Breast epithelium (tissue), 4 donors: ENCODE measurements at places on chromosomes 1 and 21.
A peak's percentile ranks its signal among the peaks of the same experiment; 100 is the strongest.

DNA sequence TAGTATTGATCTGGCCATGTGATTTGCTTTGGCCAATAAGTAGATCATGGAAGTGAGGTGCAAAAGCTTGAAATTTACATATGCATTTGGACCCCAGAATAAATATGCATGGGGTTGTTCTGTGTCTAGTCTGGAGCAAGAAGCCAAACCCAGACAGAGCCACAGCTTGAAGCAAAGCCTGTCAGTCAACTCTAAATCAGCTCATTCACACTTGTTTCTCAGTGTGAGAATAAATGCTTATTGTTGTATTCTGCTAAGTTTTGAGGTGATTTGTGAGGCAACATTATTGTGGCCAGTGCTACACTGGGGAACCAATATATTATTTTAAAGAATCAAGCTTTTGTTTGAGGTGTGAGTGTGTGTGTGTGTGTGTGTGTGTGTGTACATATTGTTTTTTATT is 12.2 kb upstream of the PGLYRP3 start:
- no peak overlapping the region for H3K4me3 ChIP-seq
- no peaks in the 10 kb centered on the region for H3K36me3 ChIP-seq
- H3K27ac ChIP-seq, result no peak overlapping the region
- H3K27me3 ChIP-seq, result no peaks in the 10 kb centered on the region

DNA sequence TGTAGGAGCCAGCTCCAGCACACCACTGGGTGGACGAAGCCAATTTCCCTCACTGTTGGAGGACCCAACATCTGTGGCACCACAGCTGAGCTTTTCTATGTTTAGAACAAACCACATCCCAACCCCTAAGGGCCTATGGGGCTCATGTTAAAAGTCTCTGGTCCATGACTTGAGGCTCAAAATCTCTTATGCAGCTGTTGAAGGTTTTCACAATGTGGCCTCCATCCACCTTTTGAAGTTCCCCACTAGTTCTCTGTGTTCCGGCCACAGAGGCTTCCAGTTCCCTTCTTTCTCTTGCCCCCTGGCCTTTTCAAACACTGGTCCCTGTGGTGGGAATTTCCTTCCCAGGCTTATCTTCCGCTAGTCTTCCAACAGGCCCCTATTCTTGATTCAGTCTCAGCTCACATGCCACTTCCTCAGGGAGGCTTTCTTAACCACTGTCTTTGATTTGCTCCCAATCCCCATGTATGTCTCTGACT is 3.9 kb upstream of the IFNLR1 start:
- no peaks in the 10 kb centered on the region for H3K27me3 ChIP-seq
- H3K27ac ChIP-seq, result no peak overlapping the region
- H3K4me3 ChIP-seq, result no peak overlapping the region
- no peaks in the 10 kb centered on the region for H3K4me1 ChIP-seq
- no peaks in the 10 kb centered on the region for H3K36me3 ChIP-seq
- DNase-seq, result no peak

DNA sequence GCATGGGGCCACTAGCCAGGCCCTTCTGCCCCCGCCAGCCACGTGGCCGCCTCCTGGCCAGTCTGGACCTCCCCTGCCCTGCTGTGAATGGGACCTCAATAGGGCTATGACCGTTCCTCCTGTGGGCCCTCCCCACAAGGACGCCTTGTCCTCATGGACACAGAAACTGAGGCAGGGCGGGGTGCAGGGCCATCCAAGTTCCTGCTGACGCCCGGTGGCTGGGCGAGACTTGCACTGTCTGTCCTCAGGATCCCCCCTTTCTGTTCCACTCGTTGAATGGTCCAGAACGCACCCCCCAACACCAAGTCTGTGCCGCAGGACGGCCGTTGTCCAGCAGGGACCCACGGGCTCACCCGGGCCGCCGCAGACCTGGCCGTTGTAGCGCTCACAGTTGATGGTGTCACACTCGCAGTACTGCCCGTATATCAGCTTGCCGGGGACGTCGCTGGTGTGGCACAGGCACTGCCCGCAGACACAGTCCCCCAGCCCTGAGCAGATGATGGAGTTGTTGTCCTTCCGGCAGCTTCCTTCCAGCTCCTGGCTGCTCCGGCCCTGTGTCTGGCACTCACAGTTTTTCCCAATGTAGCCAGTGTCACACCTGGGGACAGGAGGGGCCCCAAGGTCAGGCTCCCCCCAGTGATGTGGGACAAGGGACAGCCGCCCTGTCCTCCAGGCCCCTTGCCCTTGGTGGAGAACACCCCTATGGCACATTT is 16.3 kb upstream of the PTTG1IP start:
- no peaks in the 10 kb centered on the region for H3K4me1 ChIP-seq
- H3K27ac ChIP-seq, result no peak overlapping the region
- H3K27me3 ChIP-seq, result peaks cover 3% of the 10 kb centered on the region
- H3K4me3 ChIP-seq, result no peak overlapping the region
- DNase-seq, result no peak

DNA sequence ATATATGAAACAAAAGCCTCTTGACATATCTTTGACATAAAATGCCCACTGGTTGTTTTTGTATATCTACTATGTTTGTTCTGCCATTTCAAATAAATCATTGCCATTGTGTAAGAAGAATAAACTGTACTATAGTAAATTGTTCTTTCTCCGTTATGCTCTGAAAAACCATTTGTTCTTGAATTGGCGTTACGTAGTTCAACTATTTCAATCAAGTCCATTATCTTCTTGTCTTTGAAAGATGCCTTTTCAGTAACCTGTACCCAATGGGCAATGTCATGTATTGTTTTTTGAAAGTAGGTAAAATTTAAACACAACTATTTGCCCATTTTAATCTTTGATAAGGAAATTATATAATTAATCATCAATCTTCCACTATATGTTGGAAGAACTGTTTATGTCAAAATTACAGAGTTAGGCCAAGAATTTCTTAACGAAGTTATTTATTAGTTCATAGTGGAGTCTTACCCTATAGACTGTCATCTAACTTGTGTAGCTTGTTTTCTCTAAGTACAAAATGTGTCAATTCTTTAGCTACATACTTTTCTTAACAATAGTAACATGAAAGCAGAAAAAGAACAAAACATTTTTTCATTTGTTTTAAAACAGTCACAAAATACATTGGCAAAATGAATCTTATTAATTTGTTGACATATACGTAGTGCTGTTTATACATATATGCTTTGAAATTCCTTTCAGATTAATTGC is 294.8 kb downstream of the PTPRC start:
- no peaks in the 10 kb centered on the region for H3K27me3 ChIP-seq
- no peaks in the 10 kb centered on the region for H3K36me3 ChIP-seq
- H3K4me3 ChIP-seq, result no peak overlapping the region
- no peaks in the 10 kb centered on the region for H3K4me1 ChIP-seq
- no peak for DNase-seq

- no peak overlapping the region for H3K4me3 ChIP-seq
These were observed 26.4 kb upstream of the ROR1 start for GRCh38 chr1:63747445-63747844.

DNA sequence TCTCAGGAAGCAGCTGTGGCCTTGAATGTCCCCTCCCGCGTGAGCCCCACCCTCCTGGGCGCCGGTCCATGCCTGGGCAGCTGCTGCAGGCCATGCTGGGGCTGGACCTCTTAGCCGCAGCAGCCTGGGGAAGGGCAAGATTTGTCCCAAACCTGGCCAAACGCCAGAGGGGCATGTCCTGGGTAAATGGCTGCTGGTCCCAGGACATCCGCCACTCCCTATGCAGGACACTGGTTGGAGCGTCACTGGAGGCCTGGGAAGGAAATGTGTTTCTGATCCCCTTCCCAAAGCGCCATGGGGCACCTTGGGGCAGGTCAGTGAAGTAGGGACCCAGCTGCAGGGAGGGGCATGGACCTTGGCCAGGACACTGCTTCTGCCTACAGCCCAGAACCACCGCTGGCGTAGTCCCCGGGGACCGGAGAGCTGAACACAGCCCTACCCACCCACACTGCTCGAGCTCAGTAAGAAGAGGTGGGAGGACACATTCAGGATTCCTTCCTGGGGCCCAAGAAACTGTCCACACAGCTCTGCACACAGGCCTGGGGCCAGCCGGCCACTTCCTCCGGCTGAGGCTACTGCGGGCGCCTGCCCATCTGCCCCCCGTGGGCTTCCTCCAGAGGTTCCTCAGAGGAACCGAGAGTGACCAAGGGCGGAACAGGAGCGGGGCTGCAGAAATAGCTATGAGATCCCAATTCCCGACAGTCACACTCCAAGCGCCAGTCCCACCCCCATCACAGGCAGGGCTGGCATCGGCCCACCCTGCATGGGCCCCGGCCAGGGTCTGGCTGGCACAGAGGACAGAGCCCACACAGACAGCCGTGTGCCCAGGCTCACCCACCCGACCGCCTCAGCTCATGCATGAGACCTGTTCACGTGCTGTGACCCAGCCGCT is 10.8 kb upstream of the PLEKHG5 start:
- H3K36me3 ChIP-seq, result no peaks in the 10 kb centered on the region
- H3K27ac ChIP-seq, result peak overlapping the region; percentile 38
- H3K27me3 ChIP-seq, result no peaks in the 10 kb centered on the region
- H3K4me3 ChIP-seq, result no peak overlapping the region

- no peaks in the 10 kb centered on the region for H3K27me3 ChIP-seq
- H3K27ac ChIP-seq, result no peak overlapping the region
- no peak overlapping the region for H3K4me3 ChIP-seq
- no peaks in the 10 kb centered on the region for H3K4me1 ChIP-seq
- H3K36me3 ChIP-seq, result no peaks in the 10 kb centered on the region
- DNase-seq, result no peak
These were observed 121.5 kb downstream of the SIM2 start for GRCh38 chr21:36820176-36821031.

GRCh38 chr1:91278754-91279153 is 125.9 kb downstream of the HFM1 start:
- no peak overlapping the region for H3K27ac ChIP-seq
- H3K36me3 ChIP-seq, result no peaks in the 10 kb centered on the region
- no peaks in the 10 kb centered on the region for H3K27me3 ChIP-seq
- no peak for DNase-seq
- H3K4me3 ChIP-seq, result no peak overlapping the region

GRCh38 chr1:82755671-82756070 is 954.9 kb downstream of the ADGRL2 start:
- DNase-seq, result no peak
- H3K27me3 ChIP-seq, result no peaks in the 10 kb centered on the region
- no peak overlapping the region for H3K4me3 ChIP-seq
- H3K27ac ChIP-seq, result no peak overlapping the region
- H3K36me3 ChIP-seq, result no peaks in the 10 kb centered on the region
- H3K4me1 ChIP-seq, result no peaks in the 10 kb centered on the region

DNA sequence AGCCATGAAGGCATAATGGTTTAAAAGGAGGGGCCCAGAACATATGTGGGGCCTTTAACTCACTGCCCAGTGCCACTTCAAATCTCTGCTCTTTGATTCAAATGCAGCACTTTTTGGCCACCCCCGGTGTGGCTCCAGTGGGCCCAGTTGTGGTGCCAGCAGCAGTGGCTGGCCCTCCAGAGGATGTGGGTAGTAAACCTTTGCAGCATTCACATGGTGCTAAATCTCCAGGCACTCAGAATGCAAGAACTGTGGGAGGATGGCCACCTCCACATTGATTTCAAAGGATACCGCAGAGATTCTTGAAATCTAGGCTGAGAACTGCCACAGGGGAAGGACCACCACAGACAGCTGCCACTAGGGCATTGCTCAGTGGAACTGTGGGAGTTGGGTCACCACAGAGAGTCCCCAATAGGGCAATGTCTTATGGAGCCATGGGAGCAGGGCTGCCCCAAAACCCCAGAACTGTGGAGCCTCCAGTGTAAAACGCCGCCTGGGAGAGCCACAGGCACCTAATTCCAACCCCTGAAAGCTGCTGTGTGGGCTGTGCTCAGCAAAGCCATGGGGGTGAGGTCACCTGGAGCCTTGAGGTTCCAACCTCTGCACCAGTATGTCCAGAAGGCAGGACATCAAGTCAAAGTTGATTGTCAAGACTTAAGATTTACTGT is 6.6 kb upstream of the ADAM30 start:
- no peak overlapping the region for H3K4me3 ChIP-seq
- no peak overlapping the region for H3K27ac ChIP-seq
- no peaks in the 10 kb centered on the region for H3K27me3 ChIP-seq
- H3K36me3 ChIP-seq, result no peaks in the 10 kb centered on the region

DNA sequence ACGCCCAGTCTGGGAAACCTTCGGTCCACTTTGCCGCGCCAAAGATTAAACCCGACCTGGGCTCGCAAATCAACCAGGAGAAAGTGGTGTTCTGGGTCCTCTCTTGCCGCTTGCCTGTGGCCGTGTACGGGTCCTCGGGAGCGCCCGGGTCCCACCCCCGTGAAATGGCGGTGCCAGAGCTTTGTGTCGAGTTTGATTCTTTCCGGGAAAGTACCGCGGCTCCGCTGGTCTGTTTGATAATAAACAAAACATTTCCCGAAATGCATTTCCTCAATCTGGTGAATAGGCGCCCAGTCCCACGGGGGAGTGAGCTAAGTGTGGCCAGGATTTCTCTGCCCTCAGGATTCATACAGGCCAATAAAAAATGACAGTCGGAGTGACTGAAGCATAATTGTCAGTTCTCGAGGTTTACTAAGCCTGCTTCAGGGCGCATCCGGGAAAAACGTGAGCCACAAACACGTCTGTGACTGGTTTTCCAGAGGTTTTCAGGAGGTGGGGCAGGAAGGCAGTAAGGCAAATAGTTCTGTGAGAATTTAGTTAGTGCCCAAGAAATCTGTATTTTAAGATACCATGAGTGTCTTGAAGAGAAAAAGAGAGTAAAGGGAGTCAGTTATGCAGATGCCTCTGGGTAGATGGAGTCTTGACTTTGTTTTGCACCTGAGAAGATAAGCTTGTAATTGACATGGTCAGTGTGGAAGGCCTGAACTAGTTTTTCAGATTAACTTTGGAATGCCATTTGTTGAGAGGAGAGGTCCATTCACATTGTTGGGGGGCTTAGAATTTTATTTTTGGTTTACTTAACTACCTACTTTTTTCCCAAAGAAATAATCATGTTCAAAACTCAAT is 675 bp downstream of the IFNAR1 start:
- DNase-seq, result peak; percentile 73
- H3K27me3 ChIP-seq, result no peaks in the 10 kb centered on the region
- peak overlapping the region; percentile 77 for H3K4me3 ChIP-seq

- H3K36me3 ChIP-seq, result no peaks in the 10 kb centered on the region
- no peaks in the 10 kb centered on the region for H3K4me1 ChIP-seq
- H3K27ac ChIP-seq, result peak overlapping the region; percentile 22
- no peak for DNase-seq
- no peak overlapping the region for H3K4me3 ChIP-seq
- H3K27me3 ChIP-seq, result no peaks in the 10 kb centered on the region
These were observed 487.3 kb upstream of the PTBP2 start for GRCh38 chr1:96234299-96234698.

DNA sequence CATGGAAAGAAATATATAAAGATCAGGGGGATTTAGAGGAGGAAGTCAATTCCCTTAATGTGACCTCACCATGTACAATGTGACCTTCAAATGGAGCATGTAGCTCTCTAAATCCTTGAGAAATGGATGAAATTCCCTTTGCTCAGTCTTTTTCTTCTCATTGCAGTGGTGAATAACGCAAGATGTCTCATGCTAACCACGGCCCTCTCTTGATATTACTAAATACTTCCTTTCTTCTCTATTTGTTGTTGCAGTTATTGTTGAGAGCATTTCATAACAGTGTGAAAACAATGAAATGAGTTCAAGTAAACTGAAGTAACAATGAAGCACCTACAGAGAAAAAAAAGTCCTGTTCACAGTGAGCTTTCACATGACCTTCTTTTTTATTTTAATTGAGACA is 55.6 kb downstream of the ZNF281 start:
- DNase-seq, result no peak
- no peaks in the 10 kb centered on the region for H3K36me3 ChIP-seq
- H3K27ac ChIP-seq, result no peak overlapping the region
- H3K4me1 ChIP-seq, result no peaks in the 10 kb centered on the region
- H3K4me3 ChIP-seq, result no peak overlapping the region
- H3K27me3 ChIP-seq, result no peaks in the 10 kb centered on the region

GRCh38 chr1:197178998-197179397 is 32.5 kb upstream of the ASPM start:
- H3K4me3 ChIP-seq, result no peak overlapping the region
- no peak for DNase-seq
- H3K36me3 ChIP-seq, result no peaks in the 10 kb centered on the region
